ENCODE measurements at places on chromosomes 6 and 20.

- no peak for DNase-seq
These were observed 584 bp downstream of the PTK7 start for GRCh38 chr6:43076464-43077332.

GRCh38 chr20:36582322-36582721, 8.9 kb downstream of the TGIF2 start:
- no peak for DNase-seq

DNA sequence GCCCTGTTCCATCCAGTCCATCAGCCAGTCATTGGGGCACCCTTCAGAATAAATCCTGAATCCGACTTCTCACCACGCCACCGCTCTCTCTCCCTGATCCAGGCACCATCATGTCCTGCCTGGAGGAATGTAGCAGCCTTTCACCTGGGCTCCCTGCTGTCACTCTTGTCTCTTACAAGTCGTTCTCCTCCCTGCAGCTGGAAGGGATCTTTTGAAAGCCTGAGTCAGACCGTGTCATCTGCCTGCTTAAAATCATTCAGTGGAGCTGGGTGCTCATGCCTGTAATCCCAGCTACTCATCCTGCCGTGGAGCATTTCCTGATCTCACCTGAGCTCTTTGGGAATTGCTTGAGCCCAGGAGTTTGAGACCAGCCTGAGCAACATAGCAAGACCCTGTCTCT, 19.2 kb upstream of the KCNG1 start:
- no peak for DNase-seq

GRCh38 chr6:51241376-51241775, 422.7 kb downstream of the TFAP2B start:
- DNase-seq = no peak

GRCh38 chr6:160030103-160030502, 61.2 kb downstream of the IGF2R start:
- DNase-seq = peak; percentile 72

GRCh38 chr20:36117638-36118037, 36.9 kb upstream of the EPB41L1 start:
- DNase-seq = no peak

DNA sequence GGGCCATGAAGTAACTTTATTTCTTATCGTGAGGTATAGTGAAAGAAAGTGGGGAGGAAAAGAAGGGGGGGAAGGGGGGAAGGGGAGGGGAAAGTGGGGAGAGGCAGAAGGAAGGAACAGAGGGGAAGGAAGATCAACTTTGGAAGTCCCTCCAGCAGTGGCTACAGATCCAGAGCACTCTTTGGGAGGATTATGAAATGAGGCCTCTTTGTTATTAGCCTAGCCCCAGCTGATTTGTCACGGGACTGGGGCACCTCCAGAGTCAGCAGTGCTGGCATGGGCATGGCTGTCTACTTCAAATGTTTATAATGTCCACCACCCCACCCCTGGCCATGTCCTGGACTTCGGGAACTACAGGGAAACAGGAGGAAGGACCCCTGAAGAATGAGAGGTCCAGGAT, 7.6 kb downstream of the MOCS1 start:
- DNase-seq = no peak

- DNase-seq = no peak
These were observed at the start of gene EMILIN3 for GRCh38 chr20:41366546-41367392. TSS of gene EMILIN3 (minus strand) at chr20:41366818. CDS start at chr20:41366634, 184 bp downstream.
